ENCODE measurements at places on chromosomes 12 and 14.

GRCh38 chr12:39341761-39342160 lies 101.2 kb downstream of the KIF21A start:
- DNase-seq, result no peak

- no peak for DNase-seq
Observed at GRCh38 chr14:28771168-28771567, 4.6 kb downstream of the FOXG1 start.

DNA sequence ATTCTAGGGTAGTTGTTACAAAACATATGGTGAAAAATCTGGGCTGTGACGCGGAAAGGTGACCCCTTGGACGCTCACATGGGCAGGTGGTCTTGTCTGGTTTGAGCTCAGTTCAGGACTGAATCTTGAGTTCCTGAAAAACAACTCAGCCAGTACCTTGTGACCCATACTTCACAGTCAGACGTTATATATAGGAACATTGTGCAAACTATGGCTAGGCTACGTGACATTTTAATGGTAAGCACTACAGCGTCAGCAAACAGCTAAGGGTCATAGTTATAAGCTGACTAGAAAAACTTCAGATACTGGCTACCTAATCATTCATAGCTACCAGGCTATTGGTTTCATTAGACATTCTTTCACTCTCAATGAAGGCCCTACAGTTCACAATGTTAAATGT lies 14.8 kb upstream of the EDDM3A start:
- DNase-seq, result no peak

DNA sequence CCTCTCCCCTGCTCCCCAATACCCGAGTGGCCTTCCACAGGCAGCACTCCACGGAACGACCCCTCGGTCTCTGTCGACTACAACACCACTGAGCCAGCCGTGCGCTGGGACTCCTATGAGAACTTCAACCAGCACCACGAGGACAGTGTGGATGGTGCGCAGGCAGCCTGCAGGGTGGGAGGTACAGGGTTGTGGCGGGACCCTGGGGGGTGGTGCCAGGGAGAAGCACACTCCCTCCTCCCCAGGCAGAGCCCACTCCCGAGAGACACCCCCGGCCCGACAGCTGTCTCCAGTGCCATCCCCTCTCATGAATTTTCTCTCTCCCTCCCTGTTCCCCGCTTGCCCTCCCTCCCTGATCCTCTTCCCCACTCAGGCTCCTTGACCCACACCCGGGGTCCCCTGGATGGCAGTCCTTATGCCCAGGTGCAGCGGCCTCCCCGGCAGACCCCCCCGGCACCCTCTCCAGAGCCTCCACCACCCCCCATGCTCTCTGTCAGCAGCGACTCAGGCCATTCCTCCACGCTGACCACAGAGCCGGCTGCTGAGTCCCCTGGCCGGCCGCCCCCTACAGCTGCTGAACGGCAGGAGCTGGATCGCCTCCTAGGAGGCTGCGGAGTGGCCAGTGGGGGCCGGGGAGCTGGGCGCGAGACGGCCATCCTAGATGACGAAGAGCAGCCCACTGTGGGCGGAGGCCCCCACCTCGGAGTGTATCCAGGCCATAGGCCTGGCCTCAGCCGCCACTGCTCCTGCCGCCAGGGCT lies 9.0 kb downstream of the TNS2 start:
- no peak for DNase-seq
